SK-N-DZ (cell line): ENCODE measurements at places on chromosomes 2 and 18.

DNA sequence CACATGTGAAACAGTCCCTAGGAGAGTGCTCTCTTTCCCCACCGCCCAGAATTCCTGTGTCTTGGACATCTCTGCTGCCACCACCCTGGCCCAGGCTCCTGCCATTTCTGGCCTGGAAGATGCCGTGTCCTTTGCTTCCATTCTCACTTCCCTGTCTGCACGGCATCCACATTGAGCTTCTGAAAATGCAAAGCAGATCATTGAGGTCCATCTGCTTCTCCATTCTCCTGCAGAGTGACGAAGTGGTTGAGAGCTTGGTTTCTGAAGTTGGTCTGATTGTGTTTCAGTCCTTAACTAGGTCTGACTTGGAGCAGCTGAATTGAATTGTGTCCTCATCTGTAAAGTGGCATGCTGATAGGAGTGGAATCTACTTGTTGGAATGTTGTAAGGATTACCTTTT is 98.7 kb upstream of the MGAT5 start:
- DNase-seq = no peak

DNA sequence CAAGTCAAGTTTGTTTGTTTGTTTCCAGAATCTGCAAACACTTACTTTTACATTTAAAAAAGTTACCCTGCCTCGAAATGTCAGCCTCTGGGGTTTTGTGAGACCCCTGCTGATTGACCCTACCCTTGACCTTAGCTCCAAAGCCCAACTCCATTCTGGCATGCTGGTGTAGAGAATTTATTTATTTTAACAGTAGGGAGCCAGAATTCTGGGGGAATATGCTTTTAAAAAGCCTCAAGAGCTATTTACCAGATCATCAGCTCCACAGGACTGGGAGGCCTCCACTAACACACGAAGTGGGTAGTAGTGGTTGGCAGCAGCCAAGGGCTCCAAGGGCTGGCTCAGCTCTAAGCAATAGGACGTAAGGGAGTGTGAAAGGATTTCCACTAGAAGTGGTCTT is 23.2 kb upstream of the GREB1L start:
- DNase-seq = no peak

- DNase-seq = no peak
These were observed 1049.9 kb downstream of the TSN start for GRCh38 chr2:122805346-122805745.

GRCh38 chr2:219783359-219783975 is 156.0 kb downstream of the SLC4A3 start:
- no peak for DNase-seq

GRCh38 chr2:106695919-106696318 is 190.0 kb downstream of the ST6GAL2 start:
- no peak for DNase-seq

DNA sequence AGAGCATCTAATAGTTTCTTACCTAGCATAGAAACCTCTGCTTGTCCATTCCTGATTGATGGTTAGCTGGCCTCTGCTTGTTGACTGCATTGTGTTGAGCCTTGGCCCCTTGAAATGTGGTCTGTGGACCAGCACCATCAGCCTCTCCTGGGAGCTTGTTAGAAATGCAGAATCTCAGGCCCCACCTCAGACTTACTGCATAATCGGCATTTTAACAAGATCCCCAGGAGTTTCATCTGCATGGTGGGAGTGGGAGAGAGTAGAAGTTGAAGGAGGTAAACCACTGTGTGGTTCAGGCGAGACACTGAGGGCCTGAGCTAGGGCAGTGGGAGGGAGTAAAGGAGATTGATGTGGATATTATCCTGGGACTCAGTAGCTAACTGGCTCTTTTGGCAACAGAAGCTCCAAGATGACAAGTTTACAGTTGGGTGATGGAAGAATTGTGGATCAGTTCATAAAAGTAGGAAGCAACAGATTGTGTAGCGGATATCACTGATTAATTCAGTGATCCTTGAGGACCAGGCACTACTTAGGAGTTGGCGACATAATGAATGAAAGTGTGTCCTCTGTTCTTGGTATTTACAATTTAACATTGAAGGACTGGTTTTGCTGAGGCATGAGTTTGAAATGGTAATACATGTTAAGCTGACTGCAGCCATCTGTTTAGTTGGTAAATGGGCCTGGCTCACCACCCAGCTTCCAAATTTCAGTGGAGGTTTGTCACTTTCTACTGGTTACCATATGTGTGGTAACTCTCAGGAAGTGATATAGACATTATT is 20.9 kb downstream of the PHLPP1 start:
- no peak for DNase-seq

DNA sequence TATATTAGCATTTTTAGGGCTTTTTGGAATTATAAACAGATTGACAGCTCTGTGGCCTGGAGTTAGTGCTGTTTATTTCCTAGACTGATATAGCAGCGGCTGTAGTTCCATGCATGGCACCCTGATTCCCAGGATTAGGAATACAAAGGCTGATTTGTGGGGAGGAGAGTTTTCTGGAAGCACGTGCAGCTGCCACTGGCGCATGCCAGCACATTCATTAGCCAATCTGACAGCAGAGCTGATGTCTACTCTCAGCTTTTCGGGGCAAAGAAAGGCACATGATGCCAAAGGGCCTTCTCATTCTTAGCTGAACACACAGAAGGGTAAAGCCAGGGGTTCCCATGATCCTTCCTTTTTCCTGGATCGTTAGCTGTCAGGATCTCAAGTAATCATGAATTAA is 45.7 kb upstream of the RAPH1 start:
- DNase-seq = no peak

DNA sequence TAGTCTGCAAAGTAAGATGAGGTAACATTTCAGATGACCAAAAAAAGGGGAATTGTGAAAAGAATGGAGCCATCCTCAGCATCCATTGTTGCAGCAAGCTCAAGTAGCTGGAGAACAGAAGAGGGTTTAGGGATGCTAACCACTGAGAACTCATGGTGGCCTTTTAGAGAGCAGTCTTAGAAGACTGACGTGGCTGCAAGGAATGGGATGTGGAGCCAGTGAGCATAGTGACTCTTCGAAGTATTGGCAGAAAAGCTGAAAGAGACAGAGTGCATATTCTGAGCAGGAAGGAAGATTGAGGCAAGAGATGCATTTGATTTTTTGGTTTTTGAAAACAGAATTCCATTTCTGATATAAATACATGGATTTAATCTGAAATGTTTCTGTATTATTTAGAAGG is 151.2 kb downstream of the UBE2E3 start:
- DNase-seq = no peak

- no peak for DNase-seq
These were observed 70.8 kb upstream of the FSHR start for GRCh38 chr2:49225126-49225525.

DNA sequence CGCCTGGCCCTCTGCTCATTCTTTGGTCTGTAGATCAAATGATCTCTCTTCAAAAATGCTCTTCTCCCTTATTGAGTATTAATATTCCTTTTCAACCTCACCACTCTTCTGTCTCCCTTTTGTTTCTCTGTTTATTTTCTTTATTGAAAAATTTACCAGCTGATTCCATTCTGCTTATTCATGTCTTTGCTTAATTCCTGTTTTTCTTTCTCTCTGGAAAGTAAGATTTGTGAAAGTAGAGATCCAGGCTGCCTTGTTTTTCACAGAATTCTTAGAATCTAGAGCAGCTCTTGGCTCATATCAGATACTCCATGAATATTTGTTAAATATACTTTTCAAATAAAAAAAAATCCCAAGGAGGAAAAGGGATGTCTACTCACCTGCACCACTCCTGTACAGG is 157.0 kb downstream of the DOCK10 start:
- no peak for DNase-seq

DNA sequence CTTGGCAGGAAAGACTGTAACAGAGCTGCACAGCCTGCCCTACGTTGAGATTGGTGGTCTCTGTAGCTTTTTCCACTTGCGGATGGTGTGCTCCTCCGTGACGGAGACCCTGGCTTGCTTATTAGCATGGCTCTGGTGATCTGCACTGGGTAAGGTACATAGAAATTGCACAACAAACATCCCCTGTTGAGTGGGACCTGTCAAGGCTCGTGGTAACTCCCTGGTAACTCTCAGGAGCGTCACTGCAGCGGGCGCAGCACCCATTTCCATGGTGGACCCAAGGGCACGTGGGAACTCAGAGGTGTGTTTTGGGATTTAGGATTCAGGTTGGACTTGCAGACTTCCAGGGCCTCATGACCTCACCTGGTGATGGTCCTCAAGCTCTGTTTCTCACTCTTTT is 1.1 kb downstream of the TRAF3IP1 start:
- no peak for DNase-seq

DNA sequence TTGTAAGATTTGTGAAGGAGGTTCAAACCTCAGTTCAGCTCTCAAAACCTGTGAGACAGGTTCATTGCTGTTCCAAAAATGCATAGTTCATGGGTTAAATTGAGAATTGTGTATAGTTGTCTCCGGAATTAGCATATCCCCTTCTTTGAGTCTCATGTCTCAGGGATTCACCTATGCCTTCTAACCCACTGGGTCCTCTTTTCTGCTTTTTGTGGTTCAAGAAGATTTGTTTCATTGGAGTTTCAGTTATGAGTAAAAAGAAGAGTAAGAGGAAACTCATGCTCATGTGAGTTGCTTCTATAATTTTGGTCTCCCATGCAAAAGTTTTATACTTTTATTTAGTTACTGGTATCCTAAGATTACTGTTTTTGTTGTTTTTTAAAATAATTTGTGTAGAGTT is 1219.8 kb upstream of the ZEB2 start:
- DNase-seq = no peak

DNA sequence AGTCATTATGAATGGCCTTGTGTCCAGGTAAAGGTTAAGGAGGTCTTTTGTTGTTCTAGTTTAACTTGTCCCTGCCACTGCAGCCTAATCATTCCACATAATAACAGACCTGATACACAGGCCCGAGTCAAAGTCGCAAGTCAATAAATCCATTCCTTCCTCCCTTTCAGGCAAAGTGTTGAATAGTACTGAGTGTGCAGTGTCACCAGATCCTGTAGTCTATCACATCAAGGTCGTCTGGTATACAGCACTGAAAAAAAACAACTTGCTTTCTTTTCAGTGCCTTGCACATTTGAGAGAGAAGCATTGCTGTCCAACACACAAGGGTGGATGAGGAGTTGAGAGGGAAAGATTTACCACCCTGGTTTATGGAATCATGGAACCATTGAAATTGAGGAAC is 606.2 kb downstream of the BCL11A start:
- DNase-seq = no peak

DNA sequence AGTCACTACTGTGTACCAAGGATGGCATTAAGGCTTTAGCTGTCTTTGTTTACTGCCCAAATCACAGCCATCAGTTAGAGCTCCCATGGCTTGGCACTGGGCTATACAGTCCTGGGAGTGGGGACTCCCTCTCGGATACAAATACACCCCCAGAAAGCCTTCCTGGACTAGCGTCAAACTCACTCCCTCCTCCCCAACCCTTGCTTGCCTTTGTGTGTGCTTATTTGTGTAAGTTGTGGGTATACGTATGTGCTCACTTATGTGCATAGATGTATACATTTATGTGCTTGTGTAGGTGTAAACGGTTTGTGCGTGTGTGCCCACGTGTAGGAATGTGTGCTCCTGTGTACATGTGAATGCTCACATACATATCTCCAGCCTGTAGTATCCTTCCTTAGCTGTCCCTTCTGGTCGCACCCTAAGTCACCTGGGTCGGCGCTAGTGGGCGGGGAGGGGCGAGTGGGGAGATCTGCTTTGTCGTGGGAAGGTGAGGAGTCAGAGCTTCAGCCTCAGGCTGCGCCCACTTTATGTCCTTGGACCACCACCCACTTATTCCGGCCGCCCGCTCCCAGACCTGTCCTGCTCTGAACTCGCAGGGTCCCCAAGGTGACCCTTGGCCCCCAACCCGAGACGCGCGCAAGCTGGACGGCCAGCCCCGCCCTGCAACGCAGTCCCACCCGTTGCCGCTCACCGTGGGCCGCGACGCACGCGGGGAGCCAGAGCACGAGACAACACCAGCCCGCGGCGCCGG is 461 bp downstream of the PRADC1 start:
- DNase-seq = peak; percentile 35

- no peak for DNase-seq
These were observed 87.2 kb downstream of the NRP2 start for GRCh38 chr2:205769495-205769850.

DNA sequence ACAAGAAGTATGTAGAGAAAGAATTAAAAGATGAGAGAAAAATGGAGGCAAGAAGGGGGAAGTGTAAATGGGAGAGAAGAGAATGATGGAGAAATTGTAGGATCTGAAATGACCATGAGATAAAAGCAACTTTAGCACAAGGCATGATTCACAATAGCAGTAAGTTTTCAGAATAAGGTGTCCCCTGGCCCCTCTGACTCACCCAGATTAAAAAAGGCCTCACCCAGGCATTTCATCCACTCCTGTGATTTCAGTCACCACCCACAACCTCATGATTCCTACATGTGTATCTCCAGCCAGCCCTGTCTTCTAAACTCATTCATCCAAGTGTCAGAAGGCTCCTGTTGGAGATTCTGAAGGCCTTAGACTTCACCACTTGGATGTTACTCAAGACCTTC is 56.6 kb downstream of the SP100 start:
- DNase-seq = no peak

DNA sequence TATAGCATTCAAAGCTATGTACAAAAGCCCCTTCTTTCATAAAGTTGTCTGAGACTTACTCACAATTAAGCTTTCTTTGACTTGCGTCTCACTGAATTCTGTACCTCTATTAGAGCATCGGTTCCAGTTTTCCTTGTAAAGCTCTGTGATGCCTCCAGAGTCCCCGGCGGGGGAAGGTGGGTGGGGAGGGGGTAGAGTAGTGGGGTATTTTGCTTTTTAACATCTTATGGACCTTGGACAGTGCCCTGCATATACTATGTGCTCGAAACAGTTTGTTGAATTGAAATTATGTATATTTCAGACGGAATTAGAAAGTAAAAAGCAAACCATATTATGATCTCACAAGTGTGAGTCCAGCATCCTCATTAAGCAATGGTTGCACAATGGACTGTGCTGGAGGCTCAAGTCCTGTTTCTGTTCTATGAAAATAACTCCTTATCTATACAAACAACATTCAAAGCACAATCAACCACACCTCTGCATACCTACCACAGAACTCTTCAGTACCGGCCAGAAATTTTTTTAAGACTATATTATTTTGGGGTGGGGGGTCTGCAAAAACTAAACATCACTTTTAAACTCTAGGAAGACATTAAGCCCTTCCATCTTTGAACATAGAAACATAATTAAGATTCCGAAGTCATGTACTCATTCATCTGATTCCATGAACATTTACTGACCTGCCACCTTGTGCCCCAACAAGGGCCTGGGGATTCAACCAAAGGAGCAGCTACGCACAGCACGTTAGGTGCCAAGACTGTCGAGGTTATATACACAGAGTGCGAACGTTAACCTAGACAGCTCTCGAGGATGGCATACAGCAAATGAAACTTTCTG is 908 bp downstream of the STAT1 start:
- DNase-seq = no peak

DNA sequence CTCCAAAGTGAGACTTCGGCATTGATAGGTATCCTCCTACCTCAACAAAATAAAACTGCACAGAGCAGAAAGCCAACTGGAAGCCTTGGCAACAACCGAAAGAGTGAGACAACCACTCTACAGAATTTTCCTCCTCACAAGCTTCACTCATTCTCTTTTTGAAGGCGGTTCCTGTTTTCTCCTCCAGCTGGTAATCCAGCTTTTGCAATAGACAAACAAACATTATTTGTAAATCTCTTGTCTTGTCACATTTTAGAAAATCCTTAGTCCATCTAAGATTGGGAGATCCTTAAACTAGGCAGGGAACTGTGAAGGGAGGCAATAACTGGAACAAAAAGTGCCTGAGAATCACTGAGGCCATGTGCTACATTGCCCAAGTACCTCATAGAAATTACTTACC is 332.4 kb downstream of the BCL11A start:
- DNase-seq = no peak

- DNase-seq = no peak
These were observed 810.1 kb upstream of the POU3F3 start for GRCh38 chr2:104043864-104044263.
